ENCODE measurements at places on chromosomes 7 and 10.

GRCh38 chr10:5547931-5548660, 23.3 kb downstream of the CALML3 start:
- DNase-seq: no peak
- no peaks in the 10 kb centered on the region for H3K36me3 ChIP-seq
- H3K4me1 ChIP-seq: peaks cover 9% of the 10 kb centered on the region
- H3K4me3 ChIP-seq: no peak overlapping the region
- H3K27ac ChIP-seq: no peak overlapping the region

DNA sequence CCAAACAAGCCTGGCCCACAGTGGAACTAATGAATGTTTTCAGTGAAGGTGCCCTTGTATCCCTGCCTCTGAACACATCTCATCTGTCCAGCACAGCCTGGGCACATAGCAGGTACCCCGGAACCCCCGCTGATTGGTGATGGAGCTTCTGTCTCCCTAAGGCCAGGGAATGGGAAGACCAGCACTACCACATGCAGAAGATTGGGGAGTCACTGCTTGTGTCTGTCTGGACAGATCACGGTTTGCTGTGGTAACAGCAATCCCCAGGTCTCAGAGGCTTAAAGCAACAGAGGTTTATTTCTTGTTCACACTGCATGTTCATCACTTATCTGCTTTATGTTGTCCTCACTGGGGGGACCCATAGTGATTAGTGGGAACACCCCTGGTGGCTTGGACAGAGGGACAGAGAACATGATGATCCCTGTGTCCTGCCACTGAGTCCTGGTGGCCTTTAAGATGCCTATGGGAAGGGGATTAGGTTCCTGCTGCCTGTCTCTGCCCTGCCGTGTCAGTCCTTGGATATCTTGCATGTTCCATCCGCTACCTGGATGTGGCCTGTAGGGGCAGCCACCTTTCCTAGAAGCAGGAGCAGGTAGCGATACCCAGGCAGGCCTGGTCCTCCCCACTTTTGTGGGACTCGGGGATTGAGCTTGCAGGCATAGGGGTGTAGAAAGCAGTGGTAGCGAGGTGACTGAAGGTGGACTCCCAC, 3.6 kb downstream of the TSPAN14 start:
- H3K27ac ChIP-seq: peak overlapping the region; percentile 93
- no peak for DNase-seq
- peak overlapping the region; percentile 97 for H3K4me3 ChIP-seq
- peaks cover 75% of the 10 kb centered on the region for H3K4me1 ChIP-seq

DNA sequence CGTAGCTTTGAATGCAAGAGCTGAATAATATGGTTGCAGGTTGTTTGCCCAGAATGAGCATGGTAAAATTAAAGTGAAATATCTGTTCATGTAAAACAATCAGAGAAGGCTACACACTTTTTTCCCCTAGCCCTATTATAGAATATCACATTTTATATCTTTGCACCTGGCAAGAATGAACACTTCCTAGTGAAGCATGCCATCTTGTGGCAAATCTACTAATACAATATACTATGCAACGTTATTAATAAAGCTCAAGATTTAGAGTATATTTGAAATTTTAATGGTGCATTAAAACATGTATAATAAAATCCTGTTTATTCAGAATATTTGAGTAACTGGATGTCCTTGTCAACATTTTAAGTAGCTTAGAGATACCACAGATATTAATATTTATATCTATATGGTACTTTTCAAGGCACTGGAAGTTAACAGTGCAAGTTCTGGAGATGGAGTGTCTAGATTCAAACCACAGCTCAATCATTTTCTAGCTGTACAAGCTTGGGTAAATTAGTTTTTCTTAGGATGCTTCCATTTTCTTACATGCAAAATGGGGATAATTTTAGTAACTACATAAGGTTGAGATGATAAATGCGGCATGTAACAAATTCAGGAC, 643.1 kb upstream of the SEMA3D start:
- no peaks in the 10 kb centered on the region for H3K27me3 ChIP-seq
- no peak for DNase-seq
- no peak overlapping the region for H3K4me3 ChIP-seq
- no peaks in the 10 kb centered on the region for H3K36me3 ChIP-seq

DNA sequence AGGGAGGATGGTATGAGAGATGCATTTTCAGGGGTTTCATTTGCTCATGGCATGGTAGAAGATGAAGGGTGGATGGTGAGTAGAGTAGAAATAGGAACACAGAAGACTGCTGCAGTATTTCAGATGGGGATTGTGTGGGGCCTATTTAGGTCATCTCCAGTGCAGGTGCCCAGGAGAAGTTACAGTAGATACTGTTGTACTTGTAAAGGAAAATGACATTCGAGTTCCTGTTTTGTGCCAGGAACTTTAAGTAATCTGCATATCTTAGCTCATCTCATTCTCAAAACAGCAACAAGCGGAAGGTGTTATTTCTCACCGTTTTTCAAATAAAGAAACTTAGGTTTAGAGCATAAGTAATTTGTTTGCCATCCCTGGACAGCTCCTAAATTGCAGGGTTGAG, 156.2 kb downstream of the AUTS2 start:
- no peak for DNase-seq
- H3K27me3 ChIP-seq: no peaks in the 10 kb centered on the region
- no peaks in the 10 kb centered on the region for H3K4me1 ChIP-seq
- no peak overlapping the region for H3K4me3 ChIP-seq
- no peaks in the 10 kb centered on the region for H3K36me3 ChIP-seq
- no peak overlapping the region for H3K27ac ChIP-seq

- no peaks in the 10 kb centered on the region for H3K36me3 ChIP-seq
- no peak overlapping the region for H3K27ac ChIP-seq
- DNase-seq: no peak
- peaks cover 7% of the 10 kb centered on the region for H3K27me3 ChIP-seq
- no peak overlapping the region for H3K4me3 ChIP-seq
- no peaks in the 10 kb centered on the region for H3K4me1 ChIP-seq
These were observed 31.1 kb downstream of the CTNNA3 start for GRCh38 chr10:67664942-67665341.

DNA sequence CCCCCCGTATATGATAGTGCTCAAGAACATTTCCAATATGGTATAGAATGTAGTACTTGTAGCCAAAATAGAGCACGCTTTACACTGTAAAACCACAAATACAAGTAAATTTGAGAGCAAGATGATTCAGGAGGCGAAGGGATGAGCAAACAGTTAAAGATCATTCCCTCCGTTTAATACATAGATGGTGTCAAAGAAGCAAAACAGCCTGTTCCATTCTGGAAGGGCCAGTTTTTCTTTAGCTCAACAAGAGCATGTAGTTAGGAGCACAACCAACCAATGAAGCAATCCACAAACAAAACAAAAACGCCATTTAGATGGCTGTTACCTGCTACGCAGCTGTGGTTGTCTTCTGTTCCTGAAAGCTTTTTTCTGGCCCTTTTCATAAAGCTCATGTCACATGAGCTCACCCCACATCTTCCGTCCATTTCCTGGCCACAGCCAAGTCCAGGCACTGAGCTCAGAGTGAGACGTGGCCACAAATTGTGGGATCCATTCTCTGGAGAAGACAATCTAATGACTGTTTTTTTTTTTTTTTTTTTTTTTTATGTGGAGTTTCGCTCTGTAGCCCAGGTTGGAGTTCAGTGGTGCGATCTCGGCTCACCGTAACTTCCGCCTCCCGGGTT, 185.6 kb downstream of the FANK1 start:
- H3K27ac ChIP-seq: peak overlapping the region; percentile 41
- H3K4me3 ChIP-seq: no peak overlapping the region
- no peaks in the 10 kb centered on the region for H3K36me3 ChIP-seq
- H3K4me1 ChIP-seq: no peaks in the 10 kb centered on the region
- DNase-seq: no peak

DNA sequence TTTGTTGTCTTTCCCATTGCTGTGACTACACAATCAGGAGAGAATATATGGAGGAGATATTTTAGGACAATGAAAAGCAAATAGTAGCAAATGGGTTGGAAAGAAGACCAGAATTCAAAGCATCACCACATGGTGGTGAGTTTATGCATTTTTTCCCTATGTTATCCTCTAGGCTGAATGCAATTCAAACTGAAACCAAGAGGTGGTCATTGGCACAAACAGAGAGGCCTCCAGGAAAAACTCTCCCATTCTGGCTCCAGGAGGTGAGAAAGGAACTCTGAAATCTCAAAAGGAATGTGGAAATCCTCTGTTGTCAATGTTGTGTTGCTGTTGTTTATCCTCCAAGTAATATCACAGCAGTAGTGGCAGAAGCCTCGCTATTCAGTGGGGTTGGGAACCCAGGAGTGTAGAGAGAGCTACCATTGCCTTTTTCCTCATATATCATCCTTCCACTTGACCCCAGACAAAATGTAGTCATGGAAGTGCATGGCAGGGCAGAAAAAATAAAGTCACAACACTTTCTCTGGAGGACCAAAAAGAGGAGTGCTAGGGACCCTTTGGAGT, 819.1 kb downstream of the GRID1 start:
- H3K4me1 ChIP-seq: no peaks in the 10 kb centered on the region
- H3K36me3 ChIP-seq: no peaks in the 10 kb centered on the region
- H3K4me3 ChIP-seq: no peak overlapping the region
- DNase-seq: no peak
- peaks cover 28% of the 10 kb centered on the region for H3K27me3 ChIP-seq

DNA sequence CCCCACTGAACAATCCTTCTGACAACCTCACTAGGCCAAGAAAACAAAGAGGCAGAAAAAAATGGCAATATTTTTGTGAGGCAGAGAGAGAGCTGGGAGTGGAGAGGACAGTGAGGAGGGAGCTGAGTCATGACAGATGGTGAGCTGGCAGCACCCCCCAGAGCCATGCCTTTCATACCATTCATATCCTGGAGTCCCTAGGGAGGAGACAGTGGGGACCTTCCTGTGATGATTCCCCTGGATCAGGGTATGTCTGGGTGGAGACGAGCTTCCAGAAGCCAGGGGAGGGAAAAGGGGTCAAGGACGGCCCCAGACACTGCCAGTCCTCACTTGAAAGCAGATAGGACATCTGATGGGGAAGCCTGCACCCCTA, 160.5 kb downstream of the ADAM12 start:
- DNase-seq: no peak
- no peak overlapping the region for H3K27ac ChIP-seq
- no peaks in the 10 kb centered on the region for H3K27me3 ChIP-seq

- DNase-seq: no peak
- peak overlapping the region; percentile 62 for H3K27ac ChIP-seq
- peaks cover 56% of the 10 kb centered on the region for H3K4me1 ChIP-seq
- peaks cover 64% of the 10 kb centered on the region for H3K36me3 ChIP-seq
- peaks cover 95% of the 10 kb centered on the region for H3K27me3 ChIP-seq
These were observed 10.8 kb upstream of the GATA3 start for GRCh38 chr10:8043569-8044306.

GRCh38 chr7:128831178-128831993, 1.2 kb downstream of the FLNC start:
- peaks cover 5% of the 10 kb centered on the region for H3K4me1 ChIP-seq
- H3K4me3 ChIP-seq: peak overlapping the region; percentile 78
- H3K36me3 ChIP-seq: peaks cover 2% of the 10 kb centered on the region
- no peak for DNase-seq
- H3K27ac ChIP-seq: no peak overlapping the region
- H3K27me3 ChIP-seq: peaks cover 47% of the 10 kb centered on the region
